ENCODE measurements at places on chromosomes 3 and 15. TPM values are rescaled to one million over a fixed set of nuclear protein-coding genes. Genes with fewer than 3 reads are reported as not detected.

DNA sequence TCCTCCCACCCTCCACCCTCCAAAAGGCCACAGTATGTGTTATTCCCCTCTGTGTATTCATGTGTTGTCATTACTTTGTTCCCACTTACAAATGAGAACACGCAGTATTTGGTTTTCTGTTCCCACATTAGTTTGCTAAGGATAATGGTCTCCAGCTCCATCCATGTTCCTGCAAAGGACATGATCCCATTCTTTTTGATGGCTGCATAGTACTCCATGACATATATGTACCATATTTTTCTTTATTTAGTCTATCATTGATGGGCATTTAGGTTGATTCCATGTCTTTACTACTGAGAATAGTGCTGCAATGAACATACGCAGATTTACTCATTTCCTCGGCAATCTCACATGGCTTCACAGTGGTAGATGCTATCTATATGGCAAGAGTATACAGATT is 453.6 kb upstream of the CFAP20DC start:
- DNase-seq: no peak

DNA sequence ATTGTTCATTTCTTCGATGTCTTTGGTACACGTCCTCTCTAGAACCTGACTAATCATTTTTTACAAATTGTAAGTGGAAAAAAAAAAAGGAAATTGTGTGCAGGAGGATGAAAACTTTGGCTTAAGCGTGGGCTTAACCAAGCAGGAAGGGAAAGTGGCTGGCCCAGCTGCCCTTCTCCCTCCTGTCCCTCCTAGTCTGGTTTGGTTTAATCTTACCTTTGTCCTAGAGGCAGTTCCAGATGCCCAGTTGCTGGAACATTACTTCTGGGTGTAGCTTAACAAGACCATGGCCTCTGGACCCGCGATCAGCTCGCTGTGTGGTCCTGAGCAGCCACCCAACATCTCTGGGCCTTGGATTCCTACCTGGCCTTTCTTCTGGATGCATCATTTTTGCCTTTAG is 15.4 kb downstream of the PAQR5 start:
- no peak for DNase-seq

- no peak for DNase-seq
Observed at GRCh38 chr3:10395671-10396070, 74.8 kb upstream of the SEC13 start.

IL20RB gene
- total RNA-seq: 0.35 TPM

GRCh38 chr3:142997330-142997729 is 4.0 kb upstream of the U2SURP start:
- peak; percentile 83 for DNase-seq

DNA sequence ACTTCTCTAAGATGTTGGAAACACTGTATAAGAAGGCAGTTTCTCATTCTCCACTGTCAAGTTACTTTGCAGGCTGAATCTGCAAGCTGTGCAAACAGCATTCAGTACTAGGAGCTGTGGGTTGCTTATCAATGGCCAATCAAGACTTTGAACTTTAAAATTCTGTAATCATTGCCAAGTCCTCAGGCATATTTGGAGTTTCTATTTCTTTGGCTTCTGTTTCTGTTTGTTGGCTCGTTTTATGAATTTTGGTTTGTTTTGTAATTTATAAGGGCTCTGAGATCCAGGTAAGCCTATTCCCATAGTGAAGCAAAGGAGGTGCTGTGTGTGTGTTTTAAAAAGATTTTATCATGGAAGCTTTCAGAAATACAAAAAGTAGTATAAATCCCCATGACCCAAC is 32.1 kb downstream of the TLNRD1 start:
- no peak for DNase-seq

DNA sequence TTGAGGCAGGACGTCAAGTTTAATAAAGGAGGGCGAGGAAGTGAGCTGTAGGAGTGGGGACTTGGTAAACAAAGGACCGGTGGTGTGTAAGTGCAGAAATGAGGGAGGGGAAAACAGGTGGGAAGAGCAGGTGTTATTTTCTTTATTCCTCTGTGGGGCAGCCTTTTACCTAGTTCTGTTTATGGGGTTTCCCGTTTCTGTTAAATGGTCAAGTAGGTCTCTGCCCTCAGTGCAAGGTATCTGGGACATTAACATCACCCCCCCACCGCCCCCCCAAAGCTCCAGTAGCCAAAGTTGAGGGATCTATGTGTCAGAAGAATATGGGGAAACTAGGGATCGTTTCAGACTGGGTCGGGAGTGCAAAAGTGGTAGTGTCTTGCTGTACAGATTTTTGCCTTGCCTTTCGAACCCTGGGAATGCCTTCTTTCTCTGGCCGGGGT is 893 bp downstream of the MGA start:
- no peak for DNase-seq

DNA sequence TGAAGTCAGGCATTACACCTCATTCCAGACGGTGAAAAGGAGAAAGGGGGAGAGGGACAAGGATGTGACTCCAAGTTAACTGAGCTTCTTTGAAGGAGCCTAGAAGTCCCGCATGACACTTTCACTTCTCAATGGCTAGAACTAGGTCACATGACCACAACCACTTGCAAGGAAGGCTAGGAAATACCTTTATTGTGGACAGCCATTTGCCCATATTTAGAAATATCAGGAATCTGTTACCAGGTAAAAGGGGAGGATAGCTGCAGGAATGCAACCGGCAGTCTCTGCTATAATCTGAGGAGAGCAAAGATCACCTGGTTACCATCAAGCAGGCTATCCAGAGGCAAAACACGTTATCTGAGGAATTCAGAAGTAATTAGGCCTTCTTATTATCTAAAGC is 28.9 kb upstream of the PXYLP1 start:
- no peak for DNase-seq

DNA sequence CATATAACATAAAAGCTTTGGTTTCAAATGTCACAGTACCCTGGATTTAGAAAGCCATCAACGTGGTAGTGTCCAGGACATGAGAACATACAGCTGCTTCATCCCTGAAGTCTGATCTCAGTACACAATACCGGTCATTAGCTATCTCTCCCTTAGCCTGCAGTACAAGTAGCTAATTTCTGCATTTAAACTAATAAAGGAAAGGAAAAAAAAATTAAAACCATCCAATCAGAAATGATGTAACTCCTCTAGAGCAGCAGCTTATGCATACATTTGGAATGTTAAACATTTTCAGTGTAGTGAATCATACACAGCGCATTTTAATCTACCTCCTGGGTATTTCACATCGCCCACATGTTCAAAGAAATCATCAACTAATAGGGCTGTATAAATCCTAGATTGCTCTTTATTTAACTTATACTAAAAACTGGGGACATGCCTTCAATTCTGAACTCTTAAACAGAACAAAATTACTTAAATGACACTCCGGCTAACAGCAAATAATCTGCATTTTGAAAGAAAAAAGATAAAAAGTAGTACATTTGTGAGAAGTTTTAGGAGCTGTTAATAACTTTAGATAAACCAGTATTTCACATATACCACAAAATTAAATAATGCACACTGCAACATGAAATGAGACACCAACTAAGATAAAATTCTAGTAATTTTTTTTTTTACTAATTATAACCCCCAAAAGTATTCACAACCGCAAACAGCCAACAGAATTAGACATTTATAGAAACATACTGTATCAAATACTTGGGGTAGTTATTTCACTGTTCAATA is 3.7 kb downstream of the IGF2BP2 start:
- peak; percentile 96 for DNase-seq

P4HTM gene
- 22.7 TPM for total RNA-seq

DNA sequence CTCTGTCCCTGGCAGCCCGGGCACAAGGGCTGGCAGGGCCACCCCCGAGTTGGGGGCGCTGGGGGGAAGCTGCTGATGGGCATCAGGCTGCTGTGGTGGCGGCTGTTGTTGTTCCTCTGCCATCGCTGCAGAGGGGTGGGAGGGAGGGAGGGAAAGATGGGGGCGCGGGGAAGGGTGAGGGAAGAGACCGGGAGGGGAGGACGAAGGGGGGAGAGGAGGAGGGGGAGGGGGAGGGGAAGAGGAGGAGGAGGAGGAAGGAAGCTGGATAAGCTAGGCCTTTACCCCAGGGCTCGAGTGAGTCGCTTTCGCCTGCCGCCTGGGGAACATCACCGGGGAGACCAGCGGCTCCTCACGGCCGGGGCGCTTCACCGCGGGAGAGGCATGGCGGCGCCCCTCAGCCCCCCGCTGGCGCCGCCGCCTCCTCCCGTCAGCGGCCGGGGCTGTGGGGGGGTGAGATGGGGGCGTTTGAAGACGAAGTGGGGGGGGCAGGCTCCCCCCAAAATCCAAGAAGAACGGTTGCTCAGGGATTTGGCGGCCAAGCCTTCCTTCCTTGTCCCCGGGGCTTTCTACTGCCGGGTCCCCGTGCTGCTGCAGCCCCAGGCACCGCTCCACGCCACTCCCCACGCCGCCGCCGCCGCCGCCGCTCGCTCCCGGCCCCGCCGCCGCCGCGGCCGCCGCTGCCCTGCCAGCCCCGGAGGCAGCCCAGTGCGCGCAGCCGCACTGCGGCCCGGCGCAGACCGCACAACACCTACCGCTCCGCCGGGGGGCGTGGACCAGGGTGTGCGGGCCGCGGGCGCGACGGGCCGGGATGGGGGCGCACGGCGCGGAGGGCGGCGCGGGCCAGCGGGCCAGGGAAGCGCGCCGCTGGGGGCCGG is at the start of gene RFX7:
RFX7 (minus strand) TSS at position 717 of the 875 bp plus-strand sequence; CDS start at position 123, 594 bp downstream.
- DNase-seq: peak; percentile 29

DNA sequence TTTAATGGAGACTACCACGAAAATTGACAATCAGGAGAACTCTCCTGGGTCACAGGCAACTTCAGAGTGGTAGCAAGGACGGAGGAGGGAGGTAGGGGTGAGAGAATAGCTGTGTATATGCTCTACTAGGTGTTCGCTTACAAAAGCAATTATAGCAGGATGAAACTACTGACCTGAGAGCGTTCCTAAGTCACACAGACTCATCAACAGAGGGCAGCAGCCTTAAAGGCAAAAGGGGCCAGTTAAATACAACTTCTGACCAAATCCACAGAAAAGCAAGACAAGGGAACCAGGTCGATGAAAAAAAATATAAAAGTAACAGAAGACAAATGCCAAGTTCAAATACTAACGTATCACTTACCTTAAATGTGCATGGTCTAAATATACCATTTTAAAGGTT is 894.6 kb downstream of the PLOD2 start:
- no peak for DNase-seq

DNA sequence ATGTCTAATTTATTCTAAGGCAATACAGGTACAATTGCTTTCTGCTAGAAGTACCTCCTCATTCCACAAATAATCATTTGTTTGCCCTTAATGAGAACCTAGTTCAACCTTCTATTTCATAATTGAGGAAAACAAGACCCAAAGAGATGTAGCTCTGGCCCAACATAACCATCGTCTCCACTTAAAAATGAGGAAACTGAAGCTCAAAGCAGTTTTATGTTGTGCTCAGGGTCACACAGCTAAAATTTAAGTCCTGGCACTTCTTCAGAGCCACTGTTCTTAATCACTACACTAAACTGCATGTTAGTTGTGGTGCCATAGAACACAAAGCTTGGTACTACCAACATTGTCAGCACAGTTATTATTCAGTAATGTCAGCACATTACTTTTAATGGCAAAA is 108.0 kb downstream of the SERPINI1 start:
- DNase-seq: no peak

DNA sequence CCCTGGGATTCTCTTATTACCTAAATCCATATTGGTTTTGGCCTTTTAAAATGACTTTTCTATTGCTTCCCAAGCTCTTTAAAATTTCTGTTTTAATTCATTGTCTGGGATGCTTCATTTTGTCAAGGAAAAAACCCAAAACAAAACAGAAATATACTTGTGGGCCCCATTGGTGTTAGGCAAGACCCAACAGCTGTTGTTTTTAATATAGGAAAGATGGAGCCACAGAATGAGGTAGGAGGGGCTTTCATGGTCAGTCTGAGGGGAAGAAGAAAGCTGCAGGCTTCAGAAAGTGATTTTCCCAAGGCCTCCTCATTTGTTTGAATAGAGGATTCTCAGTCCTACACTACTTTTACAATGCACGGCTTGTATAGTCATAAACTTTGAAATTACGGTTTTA is 180.5 kb downstream of the MCTP2 start:
- DNase-seq: no peak

DNA sequence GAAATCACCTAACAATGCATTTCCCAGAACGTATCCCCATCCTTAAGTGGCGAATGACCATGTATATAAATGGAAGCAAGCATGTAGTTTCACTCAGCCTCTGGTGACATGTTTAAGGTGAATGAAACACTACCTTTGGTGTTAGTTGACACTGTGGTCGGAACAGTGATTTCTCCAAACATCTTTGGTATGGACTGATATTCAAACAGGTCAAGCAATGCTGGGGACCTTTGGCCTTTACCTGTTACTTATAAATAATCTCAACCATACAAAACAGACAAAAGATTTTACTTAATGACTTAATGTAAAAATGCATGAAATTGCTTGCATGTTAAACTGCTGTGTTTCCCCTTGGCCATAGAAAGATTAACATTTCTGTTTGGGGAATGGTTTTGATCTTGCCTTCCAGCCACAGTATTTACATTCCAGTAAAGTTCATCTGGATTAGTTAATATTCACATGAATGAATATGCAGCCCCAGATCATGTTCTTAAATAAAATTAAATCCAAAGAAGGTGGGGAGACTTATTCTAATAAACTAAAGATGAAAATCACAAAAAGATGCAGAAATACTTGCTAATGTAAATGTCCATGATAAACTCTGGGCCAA is 74.4 kb upstream of the HES1 start:
- peak; percentile 38 for DNase-seq

DNA sequence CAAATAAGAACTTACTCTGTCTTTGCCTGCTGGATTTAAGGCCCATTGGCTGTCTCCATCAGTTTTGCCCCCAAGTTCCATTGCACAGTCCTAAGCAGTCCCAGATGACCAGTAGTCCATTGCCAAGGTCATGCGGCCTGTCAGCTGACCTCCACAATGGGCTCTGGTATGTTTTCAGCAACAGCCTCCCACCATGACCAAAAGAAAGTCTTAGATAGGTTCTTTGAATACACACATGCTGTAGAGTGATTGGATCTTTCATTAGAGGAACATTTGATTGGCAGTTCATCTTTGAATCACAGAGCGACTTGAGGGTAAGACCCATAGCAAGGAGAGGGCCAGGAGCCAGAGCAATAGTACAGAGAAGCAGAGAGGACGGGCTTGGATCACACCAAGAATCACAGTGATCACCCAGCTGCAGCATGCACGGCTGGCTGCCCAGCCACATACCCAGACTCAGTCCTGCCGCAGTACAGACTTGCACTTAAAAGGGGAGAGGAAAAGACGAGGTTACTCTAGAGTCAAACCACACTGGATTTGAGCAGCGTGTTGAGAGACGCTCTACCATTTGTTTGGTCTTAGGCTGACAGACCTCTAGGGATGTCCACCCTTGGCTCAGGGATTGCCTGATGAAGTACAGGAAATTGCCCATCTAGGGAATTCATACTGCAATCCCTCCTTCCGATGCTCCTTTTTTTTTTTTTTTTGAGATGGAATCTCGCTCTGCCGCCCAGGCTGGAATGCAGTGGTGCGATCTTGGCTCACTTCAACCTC is 50.4 kb downstream of the APH1B start:
- DNase-seq: no peak

INSYN1 gene
- total RNA-seq: under 0.01 TPM

DNA sequence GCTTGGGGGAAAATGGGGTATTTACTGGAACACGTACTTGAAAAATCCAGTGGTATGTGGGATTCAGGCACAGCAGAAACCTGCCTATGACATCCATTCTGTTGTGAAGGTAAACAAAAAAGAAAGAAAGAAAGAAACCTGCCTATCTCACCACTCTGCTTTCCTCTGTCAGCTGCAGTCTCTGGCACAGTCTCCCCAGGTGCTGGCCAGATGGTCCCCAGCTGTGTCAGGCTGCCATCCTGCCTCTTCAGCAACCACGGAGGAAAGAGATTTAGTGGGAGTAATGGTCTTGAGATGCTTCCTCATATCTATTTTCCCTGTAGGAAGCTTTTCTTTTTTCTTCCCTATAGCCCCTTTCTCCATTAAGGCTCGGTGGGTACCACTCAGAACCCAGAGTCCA is 2.5 kb upstream of the PXYLP1 start:
- DNase-seq: no peak

All from renal cortical epithelial cell (primary cell).